ENCODE measurements at places on chromosomes 2 and 18. TPM values are rescaled to one million over a fixed set of nuclear protein-coding genes. Genes with fewer than 3 reads are reported as not detected.

The OTOS gene
- total RNA-seq = not detected

The BMP10 gene
- total RNA-seq = not detected

The ANKRD12 gene
- total RNA-seq = 4.5 TPM

The ALPI gene
- total RNA-seq = not detected

The SCYGR2 gene
- not detected for total RNA-seq

The SLC8A1 gene
- total RNA-seq = 11.9 TPM

The NOTO gene
- total RNA-seq = not detected

The NGEF gene
- 2.2 TPM for total RNA-seq

The TIGD1 gene
- total RNA-seq = 2.1 TPM

The CHRND gene
- not detected for total RNA-seq

The TCF7L1 gene
- 1.0 TPM for total RNA-seq

The UBXN2A gene
- 7.7 TPM for total RNA-seq

The POTEE gene
- total RNA-seq = not detected

The CHST9 gene
- total RNA-seq = not detected
